ENCODE measurements at places on chromosomes 3 and 15.

DNA sequence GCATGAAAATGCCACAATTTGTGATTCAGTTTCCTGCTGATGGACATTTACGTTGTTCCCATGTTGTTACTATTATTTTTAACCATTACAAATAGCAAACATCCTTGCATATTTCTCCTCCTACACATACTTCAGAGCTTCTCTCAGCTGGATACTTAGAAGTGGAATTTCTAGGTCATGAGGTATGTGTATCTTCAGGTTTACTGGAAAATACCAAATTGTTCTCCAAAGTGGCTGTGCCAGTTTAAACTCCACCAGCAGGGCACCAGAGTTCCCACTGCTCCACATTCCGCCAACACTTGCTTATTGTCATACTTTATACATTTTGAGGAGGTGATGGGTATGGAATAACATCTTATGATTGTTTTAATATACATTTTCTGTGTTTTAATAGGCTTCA is 45.7 kb downstream of the PRR23E start:
- no peak for DNase-seq

- DNase-seq, result no peak
Observed at GRCh38 chr3:60757724-60758123, 493.5 kb downstream of the FHIT start.

DNA sequence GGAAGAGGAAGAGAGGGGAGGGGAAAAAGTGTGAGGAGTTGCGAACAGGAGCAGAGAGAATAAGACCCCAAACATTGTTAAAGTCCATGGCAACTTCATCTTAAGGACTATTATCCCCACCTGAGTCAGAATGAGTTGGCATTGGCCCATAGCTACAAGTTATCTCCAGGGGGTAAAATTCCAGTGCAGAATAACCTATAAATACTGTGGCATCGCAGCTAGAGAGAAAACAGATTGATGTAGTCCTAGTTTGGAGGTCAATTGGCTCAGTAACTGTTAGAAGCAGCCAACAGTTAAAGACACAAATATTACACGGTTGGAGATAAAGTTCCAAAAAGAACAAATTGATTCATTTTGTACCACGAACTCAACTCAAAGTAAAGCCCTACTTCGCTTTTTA is 313.9 kb upstream of the CCDC54 start:
- no peak for DNase-seq

- DNase-seq, result no peak
Observed at GRCh38 chr3:105837143-105837740, 31.6 kb downstream of the CBLB start.

DNA sequence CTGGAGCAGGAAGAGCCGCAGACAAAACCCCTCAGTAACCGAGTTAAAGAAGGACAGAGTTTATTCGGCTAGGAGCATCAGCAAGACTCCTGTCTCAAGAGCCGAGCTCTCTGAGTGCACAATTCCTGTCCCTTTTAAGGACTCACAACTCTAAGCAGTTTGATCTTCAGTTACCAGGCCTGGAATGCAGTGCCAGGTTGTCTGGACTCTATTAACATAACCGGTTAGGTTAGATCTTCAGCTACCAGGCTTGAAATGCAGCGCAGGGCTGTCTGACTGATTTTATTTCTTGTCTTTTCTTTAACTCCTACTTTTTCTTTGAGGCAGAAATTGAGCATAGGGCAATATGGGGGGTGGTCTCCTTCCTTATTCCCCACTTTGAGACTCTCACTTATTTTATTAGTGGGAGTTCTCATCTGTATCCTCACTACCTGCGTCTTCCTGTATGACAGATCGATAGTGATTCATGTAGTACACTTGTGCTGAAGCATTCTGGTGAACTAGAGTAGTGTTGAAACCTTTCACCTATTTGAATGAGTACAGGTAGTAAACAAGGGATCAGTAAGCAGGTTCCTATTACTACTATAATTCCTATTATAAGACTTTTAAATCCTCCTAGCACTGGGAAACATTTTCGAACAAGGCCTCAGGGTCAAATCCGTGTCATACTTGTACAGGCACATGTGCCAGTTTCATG is 325.0 kb downstream of the CGGBP1 start:
- DNase-seq, result no peak

DNA sequence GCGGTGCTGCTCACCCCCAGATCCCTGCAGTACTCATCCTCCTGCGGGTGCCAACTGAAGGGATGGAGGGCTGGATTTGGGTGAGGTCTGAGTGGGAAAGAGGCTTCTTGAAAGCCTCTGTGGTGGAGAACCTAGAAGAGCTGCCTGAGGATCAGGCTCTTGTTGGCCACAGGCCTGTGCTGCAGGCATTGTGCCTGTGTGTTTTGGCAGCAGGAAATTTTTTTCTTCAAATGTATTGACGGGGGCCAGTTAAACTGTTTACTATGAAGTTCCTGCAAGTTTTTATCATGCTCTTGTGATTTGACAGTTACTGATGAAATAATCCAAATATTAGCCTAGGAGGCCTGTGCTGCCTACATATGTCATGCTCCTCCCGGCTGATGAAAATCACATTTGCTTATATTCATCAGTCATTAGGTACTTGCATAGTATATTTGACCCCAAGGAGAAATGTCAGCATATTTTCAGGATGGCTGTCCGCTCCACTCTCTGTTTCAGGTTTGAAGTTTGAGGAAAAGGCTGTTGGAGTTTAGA is 103.1 kb downstream of the THSD4 start:
- DNase-seq, result no peak

DNA sequence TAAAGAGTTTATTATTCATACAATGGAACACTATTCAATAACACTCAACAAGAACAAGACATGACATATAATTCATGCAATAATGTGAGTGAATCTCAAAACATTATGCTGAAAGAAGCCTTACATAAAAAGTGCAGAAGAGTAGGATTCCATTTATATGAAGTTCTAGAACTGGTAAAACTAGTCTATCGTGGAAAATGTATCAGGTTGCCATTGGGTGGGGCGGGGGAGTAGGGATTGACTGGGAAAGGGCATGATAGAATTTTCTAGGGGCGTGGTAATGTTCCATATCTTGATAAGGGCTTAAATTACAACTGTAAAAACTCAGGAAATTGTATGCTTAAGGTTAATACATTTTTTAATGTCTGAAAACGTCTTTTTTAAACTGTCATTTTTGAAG is 247.9 kb downstream of the SATB1 start:
- no peak for DNase-seq

- DNase-seq, result no peak
Observed at GRCh38 chr3:66035763-66036477, 2.8 kb downstream of the MAGI1 start.

DNA sequence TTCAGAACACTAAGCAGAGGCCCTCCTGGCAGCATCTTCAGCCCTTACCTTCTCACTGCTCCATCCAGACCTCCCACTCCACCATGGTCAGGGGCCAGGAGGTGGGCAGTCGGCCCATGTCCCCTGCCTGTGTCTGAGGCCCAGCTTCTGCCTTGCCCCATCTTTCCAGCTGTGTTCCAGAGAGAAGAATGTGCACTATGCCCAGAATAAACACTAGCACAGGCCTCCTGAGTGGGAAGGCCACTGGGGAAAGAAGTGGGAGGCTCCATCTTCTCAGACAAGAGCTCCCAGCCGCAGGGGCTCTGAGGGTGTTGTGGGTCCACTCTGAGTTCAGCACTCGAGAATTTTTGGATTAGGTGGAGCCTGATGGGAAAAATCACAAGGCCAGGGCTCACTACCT is 44.5 kb downstream of the ADCY5 start:
- DNase-seq, result no peak

DNA sequence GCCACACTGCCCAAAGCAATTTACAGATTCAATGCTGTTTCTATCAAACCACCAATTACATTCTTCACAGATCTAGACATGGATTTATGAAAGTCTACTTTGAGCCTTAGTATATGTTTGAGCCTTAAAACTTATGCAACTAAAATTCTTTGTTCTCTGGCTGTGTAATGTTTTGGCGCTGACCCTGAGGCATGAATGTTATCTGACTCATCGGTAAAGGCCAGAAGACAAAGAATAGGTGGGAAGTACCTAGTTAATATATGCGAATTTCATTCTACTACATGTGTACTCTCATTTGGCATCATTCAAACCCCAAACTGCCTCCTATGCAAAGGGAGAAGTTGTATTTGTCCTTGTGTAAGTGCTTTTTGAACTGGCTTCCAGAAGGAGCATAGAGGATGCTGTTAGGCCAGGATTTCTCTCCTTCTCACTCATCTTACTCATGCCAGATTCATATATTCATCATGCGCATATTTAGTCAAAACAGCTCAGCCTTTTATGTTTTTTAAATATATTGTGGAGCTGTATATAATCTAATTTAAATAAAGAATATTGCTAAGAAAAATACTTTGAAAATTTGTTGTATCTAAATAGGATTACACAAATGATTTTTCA is 204.2 kb downstream of the NFKBIZ start:
- no peak for DNase-seq

GRCh38 chr15:62482785-62483429 is 317.8 kb upstream of the C2CD4B start:
- DNase-seq, result no peak

DNA sequence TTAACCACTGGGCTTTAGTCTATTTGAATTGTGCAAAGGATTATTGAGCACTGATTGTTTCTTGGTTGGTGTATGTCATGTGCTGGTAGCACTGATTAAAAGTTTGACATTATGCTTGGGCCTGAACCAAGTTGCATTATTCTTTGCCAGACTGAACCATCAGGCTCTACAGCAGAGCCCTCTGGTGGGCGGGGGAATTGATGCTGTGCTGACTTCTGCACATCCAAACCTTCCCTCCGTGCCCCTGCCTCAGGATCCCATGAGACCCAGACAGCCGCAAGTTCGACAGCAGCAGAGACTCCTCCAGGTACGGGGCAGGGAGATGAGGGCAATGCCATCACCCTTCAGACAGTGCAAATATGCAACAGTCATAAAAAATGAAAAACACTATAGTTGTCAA is 28.4 kb upstream of the P2RY12 start:
- no peak for DNase-seq

DNA sequence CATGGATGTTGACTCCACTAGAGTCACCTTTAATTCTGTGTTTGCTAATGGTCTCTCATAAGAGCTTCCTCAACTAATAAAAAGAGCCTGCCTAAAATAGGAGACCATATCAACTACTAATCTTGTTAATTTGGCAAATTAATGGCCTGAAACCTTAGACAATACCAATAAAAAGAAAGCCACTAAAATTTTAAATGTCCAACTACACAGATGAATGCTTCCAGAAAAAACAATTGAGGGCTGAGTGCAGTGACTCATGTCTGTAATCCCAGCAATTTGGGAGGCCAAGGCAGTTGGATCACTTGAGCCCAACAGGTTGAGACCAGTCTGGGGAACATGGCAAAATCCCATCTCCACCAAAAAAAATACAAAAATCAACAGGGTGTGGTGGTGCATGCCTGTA is 230.9 kb downstream of the NSUN3 start:
- DNase-seq, result no peak

- DNase-seq, result no peak
Observed at GRCh38 chr3:159839561-159840379, 148.9 kb upstream of the IL12A start.

DNA sequence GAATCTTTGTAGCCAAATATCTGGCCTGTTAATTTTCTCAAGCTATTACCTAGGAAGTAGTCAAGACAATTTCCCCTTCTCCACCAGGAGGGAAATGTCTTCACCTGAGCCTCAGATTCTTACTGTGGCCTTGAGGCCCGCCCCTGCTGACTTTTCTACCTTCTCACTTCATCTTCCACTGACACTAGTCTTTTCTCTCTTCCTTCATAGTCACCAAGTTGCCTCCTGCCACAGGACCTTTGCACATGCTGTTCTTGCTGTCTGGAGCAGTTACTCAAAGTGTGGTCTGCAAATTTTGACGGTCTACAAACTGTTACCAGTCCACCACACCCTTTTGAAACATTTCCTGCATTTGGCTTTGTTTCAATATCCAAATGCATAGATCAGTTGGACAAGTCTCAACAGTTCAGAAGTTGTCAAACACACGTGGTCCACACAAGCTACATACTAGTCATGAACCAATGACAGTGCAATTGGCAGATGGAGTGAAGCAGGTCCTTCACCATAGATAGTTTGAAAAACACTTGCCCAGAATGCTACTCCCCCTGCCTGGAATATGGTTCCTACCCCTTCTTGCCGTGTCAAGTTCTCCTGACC is 100.5 kb downstream of the OSBPL10 start:
- DNase-seq, result no peak

- DNase-seq, result no peak
Observed at GRCh38 chr3:26438981-26439884, 183.3 kb upstream of the LRRC3B start.

- no peak for DNase-seq
Observed at GRCh38 chr3:154794814-154795445, 285.2 kb upstream of the MME start.

GRCh38 chr3:63192248-63192647 is 85.9 kb upstream of the SYNPR start:
- DNase-seq, result peak; percentile 51
